ENCODE measurements at places on chromosomes 3 and 15.

DNA sequence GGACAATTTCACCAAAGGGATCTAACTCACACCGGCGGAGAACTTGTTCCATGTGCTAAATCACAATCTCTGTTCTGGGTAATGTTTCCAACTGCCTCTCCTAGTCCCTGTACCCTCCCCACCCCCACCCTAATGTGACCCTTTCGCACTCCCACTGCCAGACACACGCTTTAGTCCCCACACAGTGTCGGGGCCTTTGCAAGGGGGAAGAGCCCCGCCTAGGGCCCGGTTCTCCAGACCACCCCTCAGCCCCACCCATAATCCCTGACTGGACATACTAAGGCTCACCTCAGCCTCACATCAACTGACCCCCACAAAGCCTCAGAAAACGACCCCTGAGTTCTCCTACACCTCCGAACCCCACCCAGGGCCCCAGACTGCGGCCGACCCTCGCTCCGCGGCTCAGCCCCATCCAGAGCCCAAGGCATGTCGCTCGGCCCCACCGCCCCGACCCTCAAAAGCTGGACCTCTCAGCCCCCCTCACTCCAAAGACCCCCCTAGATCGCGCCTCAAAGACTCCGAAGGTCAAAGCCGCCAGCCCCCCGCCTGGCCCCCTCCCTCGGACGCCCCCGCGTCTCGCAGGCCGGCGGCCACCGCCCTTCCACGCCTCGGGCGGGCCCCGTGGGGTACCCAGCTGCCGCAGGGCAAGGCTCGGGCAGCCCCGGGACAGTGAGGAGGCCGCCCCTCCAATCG is 72.0 kb upstream of the MAP4 start:
- DNase-seq, result no peak

- no peak for DNase-seq
These were observed 493.6 kb upstream of the ADAMTS9 start for GRCh38 chr3:65181391-65181871.

DNA sequence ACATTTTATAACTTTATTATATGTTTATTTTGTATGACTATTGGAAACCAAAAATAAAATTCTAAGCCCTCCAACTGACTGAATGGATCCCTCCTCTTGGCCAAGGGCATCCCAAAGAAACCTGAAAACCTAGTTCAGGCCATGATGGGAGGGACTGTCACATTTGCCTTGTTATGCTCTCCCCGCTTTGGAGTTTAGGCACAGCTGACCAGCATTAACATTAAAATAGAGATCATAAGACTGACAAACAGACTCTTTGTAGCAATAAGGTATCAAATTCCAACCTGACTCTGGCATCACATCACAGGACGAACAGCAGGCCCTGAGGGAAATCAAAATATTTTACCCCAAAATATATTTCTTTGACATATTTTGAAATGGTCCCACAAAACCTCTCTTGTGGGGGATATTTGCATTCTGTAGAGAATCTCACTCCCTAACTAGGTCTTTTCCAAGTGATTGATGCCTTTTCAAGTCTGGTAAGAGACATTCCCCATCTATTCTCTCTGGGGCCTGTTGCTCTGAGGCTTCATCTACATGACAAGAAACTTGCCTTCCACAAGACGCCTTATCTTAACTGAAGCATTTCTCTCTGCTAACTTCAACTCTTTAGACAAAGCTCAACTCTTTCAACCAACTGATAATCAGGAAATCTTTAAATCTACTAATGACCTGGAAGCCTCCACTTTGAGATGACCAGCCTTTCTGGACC is 81.8 kb upstream of the PRR23E start:
- no peak for DNase-seq

DNA sequence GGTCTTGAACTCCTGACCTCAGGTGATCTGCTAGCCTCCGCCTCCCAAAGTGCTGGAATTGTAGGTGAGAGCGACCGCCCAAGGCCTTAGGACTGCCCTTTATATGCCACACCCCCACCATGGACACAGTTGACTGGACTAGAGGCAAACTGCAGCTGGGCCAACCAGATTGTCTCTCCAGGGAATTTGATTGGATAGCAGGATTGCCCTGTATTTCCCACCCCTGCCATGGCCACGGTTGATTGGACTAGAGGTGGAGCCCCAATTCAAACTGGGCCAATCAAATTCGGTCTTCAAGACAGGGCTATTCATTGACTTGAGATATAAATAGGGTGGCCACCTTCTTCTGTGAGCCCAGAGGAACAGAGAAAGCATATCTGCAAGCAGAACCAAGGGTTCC is 6.9 kb upstream of the CLPX start:
- DNase-seq, result no peak

DNA sequence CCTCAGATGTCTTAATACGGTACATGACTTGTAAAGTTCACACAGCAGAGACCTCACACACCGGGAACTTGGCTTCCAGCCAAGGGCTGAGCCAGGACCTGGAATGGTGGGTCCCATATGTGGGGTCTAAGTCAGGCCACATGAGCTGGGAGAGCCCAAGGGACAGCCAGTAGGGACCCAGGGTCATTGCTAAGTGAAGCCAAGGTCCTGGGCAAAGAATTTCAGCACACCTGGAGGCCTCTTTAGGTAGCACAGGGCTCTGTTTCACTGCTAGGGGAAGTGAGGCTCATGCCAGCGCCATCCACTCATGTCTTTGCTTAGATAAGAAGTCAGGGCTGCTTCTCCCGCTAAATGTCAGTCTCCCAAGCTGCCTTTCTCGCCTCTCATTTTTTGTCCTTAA is 116.6 kb upstream of the TLE3 start:
- DNase-seq, result no peak

- DNase-seq, result no peak
These were observed 128.8 kb downstream of the GBE1 start for GRCh38 chr3:81632659-81633058.

DNA sequence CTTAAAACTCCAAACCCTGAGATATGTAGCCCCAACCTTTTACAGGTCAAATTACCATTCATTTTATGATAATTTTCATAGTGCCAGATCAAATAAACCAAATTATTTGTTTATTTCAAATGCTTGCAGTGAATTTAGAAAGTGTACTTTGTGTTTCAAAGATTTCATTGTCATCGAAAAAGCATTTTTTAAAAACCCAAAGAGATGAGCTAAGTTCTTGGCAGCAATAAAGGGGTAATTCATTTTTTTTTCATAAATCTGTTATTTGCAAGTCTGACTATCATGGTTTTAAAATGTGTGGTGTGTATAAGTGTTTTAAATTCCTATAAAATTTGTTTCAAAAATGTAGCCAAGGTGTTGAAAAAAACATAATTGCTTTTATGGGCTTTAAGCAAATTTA is 17.2 kb downstream of the PTX3 start:
- no peak for DNase-seq

DNA sequence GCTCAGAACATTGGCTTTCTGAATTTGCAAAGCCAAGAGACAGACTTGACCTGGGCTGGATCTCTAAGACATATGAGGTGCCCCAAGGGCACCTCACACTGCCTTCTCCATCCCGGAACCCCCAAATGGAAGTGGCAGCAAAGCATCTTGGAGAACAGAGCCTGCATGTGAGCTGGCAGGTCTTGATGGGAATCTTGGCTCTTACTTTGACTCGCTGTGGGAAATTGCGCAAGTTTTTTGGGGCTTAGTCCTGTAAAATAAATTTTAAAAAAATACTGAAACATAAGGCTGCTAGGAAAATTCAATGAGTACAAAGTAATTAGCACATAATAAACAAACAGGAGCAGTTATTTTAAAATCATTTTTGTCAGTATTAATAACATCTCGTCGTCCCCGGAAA is 13.7 kb upstream of the SEC22A start:
- no peak for DNase-seq

DNA sequence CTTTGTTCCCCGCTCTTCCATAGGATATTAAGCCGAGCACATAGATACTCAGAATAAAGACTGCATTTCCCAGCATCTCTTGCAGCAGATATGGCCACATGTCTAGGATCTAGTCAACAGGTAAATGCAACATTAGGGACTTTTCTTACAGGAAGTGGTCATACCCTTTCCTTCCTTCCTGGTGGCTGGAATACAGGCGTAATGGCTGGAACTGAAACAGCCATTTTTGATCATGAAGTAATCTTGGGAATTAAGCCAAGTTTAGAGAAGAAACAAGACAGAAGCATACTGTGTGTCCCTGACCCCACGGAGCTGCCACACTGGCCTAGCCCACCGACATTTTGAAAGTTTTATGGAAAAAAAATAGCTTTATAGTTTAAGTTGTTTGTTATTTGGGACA is 234.0 kb downstream of the XXYLT1 start:
- no peak for DNase-seq

DNA sequence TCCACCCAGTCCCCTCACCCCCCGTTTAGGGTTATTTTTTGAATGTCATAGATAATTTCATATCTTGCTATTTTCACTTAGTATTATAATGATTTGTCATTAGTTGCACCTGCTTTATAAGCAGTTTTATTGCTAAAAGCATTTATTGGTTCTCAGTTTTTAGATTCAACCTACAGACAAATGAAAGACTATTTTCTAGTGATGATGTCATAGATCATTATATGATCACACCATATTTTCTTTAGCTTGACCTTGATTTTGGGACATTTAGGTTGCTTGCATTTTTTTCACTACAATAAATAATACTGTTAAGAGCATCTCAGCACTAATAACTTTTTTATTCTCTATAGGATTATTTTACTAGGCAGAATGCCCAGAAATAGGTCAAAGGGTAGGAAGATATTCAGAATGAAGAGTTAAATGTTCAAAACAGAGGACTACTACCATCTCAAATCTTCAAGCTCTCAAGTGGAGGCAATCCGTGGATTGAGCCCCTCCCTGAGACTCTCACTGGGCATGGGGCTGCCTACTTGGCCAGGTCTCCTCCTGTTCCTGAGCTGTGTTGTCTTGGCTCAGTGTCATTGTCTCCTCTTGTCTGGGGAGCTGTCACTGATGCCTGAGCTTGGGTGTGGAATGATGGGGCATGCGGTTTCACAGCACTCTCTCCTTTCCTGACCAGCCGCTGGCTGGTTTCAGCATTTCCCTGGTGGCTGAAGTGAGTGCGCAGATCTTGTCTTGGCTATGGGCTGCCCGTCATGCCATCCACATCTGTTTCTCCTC is 28.4 kb downstream of the CHCHD6 start:
- no peak for DNase-seq

GRCh38 chr3:46670000-46670890 is 23.2 kb downstream of the ALS2CL start:
- DNase-seq, result no peak

GRCh38 chr3:42653560-42654330 is at the start of gene ZBTB47:
TSS of gene ZBTB47 (plus strand) at chr3:42653697. CDS start at chr3:42658356, 4,659 bp downstream.
- DNase-seq, result no peak

DNA sequence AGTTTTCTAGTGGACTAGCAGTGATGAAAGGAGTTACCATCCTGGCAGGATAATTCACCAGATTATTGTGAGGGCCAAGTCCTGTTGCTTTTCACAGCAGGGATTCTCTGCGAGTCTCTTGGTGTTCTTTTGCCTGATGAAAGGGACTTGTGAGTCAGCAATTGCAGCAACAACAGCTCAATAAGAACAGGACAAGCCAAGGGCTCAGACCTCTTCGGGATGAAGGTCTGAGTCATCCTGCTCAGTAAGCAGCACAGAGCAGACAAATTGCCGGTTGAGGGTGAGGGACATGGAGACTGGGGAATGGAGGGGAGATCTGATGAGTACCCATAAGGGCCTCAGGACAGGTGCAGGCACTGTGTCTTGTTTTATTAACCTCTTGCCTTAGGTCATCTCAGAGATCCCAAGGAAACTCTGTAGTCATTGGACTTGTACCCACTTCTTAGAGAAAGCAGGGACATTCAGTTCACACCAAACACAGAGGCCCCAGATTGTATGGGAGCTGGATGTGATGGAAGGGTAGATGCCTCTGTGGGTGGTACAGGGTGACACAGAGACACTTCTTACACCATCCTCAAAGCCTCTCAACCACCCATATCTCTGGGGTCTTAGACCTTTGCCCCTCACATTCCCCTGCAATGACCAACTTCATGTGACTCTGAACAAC is 173.8 kb upstream of the TLE3 start:
- DNase-seq, result no peak

Data from forelimb muscle (tissue), 1 donor.